ENCODE measurements at places on chromosomes 2 and 18. TPM values are rescaled to one million over a fixed set of nuclear protein-coding genes. Genes with fewer than 3 reads are reported as not detected.
A peak's percentile ranks its signal among the peaks of the same experiment; 100 is the strongest.

DNA sequence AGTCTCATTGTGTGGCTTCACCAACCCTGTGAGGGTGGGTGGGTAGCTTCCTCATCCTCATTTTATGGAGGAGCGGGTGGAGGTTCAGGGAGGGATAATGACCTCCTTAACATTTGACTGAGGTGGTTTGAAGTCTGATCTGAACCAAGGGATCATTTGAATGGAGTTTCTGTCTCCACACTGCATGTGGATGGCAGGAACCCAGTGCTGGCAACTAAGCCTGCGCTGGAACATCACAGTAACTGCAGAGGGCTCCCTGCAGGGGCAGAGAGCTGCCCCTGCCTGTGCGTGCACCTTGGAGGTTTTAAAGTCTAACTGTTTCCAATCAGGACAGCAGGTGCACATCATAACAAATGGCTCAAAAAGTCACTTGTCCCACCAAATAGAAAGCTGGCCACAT lies 3.3 kb downstream of the AGAP1 start:
- DNase-seq = no peak

DNA sequence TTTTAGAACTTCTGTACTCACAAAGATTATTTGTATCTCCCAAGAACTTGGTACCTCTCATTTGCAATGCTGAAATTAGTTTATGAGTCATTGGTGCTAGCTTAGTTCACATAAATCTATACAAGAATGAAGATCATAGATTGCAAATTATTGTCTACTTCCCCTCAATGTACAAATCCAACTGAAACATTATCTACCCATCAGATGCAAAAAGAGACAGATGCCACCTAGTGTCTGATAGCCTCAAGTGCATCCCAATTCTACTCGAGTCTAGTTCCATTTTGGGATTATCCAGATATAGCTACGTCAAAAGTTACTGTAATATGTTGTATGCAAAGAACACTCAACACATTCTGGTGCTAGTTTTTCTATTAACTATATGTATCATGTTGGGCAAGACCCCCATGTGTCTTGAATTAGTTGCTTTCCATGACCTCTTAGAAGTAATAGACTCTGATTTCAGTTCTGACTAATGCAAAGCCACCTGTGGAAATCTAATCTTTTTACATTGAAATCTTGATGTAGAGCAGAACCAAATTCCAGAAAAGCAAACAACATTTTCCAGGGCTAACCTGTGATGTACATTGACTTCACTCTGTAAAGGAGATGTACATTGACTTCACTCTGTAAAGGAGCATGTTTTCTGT lies 210.0 kb downstream of the RBM43 start:
- DNase-seq = peak; percentile 70

Gene B3GNT7
- not detected for polyA plus RNA-seq

Gene LOXHD1
- not detected for polyA plus RNA-seq

Gene STAT4
- 1.9 TPM for polyA plus RNA-seq

Gene REL
- 2.3 TPM for polyA plus RNA-seq

Gene GKN2
- not detected for polyA plus RNA-seq

GRCh38 chr2:21382701-21383520 lies 259.1 kb downstream of the TDRD15 start:
- DNase-seq = no peak

- peak; percentile 38 for DNase-seq
Observed at GRCh38 chr18:457521-458412, 42.7 kb downstream of the COLEC12 start.

DNA sequence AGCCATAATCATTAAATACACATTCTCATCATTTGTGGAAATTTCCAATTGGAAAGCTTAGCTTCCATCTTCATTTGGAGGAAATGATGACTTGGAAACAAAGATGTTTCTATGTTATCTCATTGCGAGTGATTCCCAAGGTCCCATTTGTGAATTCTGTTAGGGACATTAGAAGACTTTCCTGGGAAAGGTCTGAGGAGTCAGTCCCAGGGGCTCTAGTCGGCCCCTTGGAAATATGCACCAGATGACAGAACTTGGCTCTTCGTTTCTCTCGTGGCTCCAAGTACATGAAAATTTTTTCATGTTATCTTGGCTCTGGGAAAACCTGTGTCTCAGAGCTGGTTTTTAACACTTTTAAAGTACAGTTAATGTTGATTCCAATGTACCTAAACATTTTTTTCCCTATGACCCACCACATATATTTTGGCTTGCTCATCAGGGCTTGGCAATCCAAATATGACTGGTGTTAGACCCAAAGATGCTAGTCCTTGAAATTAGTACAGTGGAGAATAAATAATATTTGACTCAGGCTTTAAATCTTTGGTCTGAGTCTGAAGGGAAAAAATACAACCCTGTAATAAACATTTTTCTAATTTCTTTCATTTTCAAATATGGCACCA lies 15.4 kb upstream of the CAVIN2 start:
- DNase-seq = peak; percentile 46

Gene CNDP1
- not detected for polyA plus RNA-seq

Gene IL37
- polyA plus RNA-seq = not detected

Gene SULT1C2
- not detected for polyA plus RNA-seq

GRCh38 chr2:172985139-172985892 lies 90.3 kb upstream of the MAP3K20 start:
- DNase-seq = peak; percentile 88

DNA sequence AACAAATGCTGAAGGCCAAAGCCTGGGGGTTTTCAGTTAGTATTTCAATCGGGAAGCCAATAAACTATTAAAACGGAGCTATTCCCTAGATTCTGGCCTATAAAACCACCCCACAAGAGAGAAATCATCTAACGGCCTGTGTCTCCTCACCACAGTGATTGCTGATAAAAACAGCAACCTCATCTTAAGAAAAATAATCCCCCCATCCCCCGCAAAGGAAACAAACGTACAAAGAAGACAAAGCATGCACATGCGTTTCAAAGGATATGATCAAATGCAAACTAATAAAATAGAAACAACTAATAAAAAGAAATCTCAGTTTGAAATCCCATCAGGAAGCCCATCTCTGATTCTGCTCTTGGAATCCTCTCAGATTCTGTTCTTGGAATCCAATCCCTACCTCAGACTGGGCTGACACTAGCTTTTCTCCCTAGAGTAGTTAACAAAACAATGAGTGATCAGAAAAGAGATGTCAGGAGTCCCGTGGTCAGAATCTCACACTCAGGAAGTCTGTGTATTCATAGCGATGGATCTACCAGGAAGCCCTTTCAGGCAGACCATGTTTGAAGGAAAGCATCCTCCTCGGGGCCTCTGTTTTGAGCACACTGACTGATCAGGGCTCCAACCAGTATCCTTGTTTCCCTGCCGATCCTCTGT lies 150.7 kb downstream of the THADA start:
- no peak for DNase-seq

Gene LIMS3
- polyA plus RNA-seq = 7.6 TPM

- DNase-seq = no peak
Observed at GRCh38 chr2:190584980-190585661, 50.6 kb upstream of the NEMP2 start.

Gene ASB18
- polyA plus RNA-seq = not detected

Gene KIF1A
- 0.22 TPM for polyA plus RNA-seq

- peak; percentile 52 for DNase-seq
Observed at GRCh38 chr18:59631583-59632181, 65.5 kb downstream of the CCBE1 start.

- DNase-seq = peak; percentile 57
Observed at GRCh38 chr2:192016265-192016664, 169.4 kb upstream of the CAVIN2 start.

DNA sequence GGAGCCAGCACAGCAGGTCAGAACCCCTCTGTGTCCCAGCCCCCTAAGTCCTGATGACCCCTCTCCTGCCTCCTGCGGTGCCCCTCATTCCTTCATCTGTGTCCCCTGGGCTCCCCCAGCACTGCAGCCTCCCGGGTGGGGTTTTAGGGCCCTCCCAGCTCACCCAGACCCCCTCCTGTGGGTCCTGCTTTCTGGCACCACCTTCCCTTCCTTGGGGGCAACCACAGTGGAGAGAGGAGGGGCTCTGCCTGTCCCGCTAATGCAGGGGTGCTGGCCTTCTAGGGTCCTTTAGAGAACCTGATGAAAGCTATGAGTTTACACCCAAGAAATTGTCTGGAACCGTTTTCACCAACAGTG lies 42.7 kb upstream of the ALPP start:
- DNase-seq = no peak

GRCh38 chr2:193980599-193980998 lies 1676.4 kb upstream of the SLC39A10 start:
- DNase-seq = no peak

Gene CPLX4
- not detected for polyA plus RNA-seq

DNA sequence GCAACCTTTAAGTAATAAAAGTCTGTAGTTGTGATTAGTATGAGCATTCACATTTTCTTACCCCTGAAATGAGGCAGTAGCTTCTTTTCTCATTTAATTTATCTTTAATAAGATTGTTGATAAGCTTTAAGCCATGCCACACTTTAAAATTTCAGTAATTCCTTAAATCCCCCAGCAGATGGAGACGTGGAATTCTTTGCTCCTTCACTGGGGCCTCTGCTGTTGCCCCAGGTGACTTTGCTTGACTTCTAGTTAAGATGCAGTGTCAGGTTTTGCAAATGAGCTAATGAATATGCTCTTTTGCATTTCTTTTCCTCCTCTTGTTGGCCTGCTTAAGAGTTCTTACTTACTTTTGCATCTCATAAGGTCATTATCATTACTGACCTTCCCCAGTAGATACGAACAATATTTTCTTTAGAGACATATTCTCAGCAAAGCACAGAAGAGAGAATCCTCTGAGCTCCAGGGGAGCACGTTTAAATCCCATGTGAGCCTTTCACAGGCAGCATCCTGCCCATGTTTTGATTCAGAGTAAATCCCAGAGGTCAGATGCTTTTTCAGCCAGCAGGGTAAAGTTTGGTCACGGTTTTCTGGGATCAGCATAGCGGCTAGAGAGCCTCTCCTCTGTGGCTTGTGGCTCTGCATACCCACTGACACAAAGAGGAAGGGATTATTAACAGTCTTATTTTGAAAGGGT lies 222.9 kb downstream of the PTPRM start:
- peak; percentile 65 for DNase-seq

- DNase-seq = no peak
Observed at GRCh38 chr18:25443776-25444175, 91.8 kb upstream of the ZNF521 start.

Gene SH3RF3
- polyA plus RNA-seq = 2.1 TPM

Gene GPR35
- 0.27 TPM for polyA plus RNA-seq

DNA sequence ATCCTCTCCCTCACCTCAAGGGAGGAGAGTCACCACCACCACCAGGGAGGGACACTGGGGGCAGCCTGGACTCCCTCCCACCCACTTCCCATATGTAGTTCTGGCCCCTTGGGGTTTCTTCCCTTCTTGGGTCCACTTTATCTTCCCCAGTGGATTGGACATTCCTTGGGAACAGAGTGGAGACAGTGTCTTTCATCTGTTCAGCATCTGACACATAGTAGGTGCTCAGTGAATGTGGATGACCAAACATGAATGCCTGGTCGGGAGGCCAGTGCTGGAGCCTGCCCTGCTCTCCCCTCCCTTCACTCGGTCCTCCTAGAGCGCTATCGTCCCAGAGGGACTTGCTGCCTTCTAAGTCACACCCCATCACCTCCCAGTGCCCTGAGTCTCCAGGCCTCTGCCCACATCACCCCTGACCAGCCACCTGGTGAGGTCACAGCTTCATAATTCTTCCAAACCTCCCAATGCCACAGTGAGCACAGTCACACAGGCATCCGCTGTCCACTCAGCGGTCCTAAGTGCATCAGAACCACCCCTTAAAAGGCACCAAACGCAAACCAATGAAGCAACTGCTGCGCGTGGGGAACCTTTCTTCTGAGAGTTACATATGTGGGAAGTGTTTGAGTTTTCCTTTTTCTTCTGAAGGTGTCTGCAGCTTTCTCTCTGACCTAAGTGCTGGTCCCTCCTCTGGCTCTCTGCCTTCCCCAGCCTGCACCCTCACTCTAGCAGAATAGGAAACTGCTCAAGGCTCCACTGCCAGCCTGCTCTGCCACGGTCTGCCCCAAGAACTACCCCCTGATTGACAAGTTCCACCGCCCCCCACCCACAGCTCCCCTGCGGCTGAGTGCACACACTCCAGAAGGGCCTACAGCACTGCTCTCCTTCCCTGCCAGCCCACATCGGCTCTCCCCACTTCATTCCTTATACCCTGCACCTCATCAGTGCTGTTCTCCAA lies 7.2 kb upstream of the SFXN5 start:
- no peak for DNase-seq

Gene OTX1
- polyA plus RNA-seq = not detected

GRCh38 chr18:62131301-62131909 lies 55.5 kb downstream of the PIGN start:
- peak; percentile 71 for DNase-seq

DNA sequence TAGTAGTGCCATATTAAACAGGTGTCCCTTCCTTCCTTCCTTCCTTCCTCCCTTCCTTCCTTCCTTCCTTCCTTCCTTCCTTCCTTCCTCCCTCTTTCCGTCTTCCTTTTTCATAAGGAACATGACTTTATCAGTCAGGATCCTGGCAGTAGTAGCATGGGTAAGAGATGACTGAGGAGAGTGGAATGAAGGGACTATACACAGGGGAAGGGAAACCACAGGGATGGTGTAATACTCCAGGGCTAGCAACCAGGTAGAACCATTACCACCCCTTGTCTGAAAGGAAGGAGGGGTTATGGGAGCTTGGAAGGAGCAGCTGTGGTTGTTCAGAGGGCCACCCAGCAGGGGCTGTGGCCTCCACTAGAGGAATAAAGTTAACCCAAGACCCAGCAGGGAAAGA lies 23.2 kb upstream of the KDM3A start:
- peak; percentile 45 for DNase-seq

DNA sequence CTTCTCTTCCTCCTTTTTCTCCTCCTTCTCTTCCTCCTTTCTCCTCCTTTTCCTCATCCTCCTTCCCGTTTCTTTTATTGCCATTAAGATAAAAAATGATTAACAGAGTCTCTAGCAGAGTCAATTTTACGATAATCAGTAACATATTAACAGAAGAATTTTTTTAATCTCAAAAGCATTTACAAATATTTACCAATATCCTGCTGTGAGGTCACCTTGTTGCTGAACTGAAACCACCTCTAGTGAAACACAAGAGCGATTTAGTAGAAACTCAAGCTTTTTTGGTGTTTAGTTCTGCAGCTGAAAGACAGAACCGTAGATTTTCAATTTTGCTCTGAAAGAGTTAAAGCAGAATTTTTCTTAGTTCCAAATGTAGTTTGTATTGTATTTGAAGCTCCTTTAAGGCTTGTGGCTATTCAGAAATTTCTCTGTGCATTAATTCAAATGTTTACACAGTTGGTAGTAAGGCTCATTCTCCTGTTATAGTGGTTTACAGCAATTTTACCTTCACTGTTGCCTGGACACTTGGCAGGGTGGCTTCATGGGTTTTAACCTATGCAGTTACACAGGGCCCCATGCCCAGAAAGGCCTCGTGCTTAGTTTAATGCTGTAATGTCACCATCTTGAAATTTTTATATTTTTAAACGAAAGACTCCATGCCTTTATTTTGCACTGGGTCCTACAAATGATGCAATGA lies 1106.6 kb upstream of the FAM98A start:
- no peak for DNase-seq

Gene CD207
- polyA plus RNA-seq = not detected

GRCh38 chr18:43303376-43303775 lies 26.1 kb upstream of the SYT4 start:
- DNase-seq = no peak

Gene CRYBA2
- polyA plus RNA-seq = not detected

- DNase-seq = peak; percentile 69
Observed at GRCh38 chr2:165698444-165698884, 95.6 kb downstream of the GALNT3 start.

Gene ZFP36L2
- 71.7 TPM for polyA plus RNA-seq

- DNase-seq = no peak
Observed at GRCh38 chr2:132381376-132381775, 35.2 kb upstream of the GPR39 start.

Gene DSG2
- polyA plus RNA-seq = 0.04 TPM

Measured in GM23248 (cell line).